ENCODE measurements at places on chromosomes 12 and 14.

GRCh38 chr12:57094208-57095160, 5.6 kb downstream of the NAB2 start:
- no peak for DNase-seq

GRCh38 chr12:65100140-65100539, 21.0 kb downstream of the WIF1 start:
- no peak for DNase-seq

DNA sequence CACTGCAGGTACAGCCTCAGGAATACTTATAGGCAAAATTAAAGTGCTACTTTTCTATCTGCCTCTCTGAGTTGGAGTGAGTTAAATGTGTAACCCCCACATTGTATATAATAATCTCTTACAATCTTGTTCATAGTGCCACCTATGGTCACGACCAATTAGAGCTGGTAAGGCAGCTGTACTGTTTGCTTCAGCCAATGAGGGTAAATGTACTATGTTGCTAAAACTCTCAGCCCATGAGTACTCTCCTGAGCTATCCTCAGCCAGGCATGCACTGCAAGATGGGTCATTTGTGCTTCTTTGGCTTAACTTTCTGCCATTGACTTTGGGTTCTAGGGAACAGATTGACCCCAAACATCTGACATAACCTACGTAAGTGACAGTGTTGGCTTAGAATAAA, 15.0 kb upstream of the MDM2 start:
- DNase-seq = no peak

GRCh38 chr12:28237423-28237822, 47.2 kb downstream of the CCDC91 start:
- no peak for DNase-seq

DNA sequence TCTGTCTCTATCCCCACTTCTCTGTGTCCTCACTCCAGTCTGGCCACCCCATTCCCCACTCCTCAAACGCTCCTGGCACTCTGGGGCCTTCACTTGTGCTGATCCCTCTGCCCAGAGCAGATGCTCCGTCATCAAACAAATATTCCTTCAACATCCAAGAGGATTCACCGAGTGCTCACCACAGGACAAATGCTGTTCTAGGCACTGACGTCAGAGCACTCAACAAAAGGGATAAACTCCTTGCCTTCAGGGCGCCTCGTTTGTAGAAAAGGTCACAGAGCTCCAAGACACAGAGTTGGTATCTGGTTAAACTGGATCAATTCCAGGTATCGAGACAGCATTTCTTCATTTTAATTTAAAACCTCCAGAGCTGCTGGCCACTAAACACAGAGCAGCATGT, 35.3 kb downstream of the PSMC1 start:
- no peak for DNase-seq

DNA sequence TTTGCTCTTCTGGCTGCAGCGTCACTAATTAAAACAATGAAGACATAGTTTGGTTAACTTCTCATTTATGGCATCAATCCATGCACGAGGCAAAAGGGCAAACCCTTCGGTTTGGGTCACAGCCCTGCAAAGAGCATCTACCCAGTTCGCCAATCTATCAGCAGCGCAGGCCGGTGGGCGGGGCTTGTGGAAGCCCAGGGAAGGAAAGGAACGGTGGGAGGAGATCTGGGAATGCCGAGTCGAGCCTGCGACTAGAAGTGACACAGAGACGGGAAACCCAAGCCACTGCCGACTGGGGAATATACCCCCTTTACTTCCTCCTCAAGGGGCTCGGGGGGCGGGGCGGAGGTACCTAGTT, 466 bp downstream of the KICS2 start:
- DNase-seq = no peak

DNA sequence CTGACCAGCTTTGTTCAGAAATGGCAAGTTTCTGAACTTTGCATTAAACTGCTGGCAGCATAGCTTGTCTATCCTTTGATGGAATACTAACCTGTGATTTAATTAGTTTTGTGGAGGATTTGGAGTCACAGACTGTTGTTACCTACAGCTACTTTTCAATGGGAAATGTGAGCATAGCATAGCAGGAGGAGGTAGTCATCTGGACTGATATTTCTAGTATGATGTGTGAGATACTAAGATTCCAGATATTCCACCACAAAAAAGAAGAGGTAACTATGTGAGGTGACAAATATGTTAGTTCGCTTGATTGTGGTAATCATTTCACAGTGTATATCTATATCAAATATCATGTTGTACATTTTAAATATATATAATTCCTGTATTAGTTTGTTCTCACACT, 833.0 kb downstream of the SLC6A15 start:
- DNase-seq = no peak

- no peak for DNase-seq
These were observed 419.7 kb downstream of the ADAMTS20 start for GRCh38 chr12:43132291-43132690.

- no peak for DNase-seq
These were observed 34.4 kb downstream of the SH2B3 start for GRCh38 chr12:111440152-111440551.

DNA sequence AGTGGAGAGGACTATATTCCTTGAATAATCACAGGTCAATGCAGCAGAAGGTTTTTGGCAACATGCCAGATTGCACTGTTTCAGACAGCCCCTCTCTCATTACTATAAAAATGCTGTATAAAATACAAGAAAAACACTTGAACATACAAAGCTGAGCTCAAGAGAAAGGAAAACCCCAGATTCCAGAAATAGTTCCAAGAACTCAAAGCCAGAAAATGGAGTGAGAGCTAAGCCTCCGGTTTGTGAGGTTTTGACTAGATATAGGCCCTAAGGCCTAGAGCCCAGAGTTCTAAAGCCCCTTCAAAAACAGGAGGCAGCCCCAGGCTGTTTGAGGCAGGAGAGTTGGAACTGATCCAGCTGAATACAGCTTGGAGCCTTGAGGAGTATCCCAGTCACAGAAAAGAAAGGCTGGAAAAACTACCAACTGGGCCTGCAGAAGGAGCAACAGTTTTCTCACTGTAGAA, 29.4 kb upstream of the ACTN1 start:
- DNase-seq = no peak

- DNase-seq = no peak
These were observed 903.4 kb upstream of the FOXG1 start for GRCh38 chr14:27863166-27863565.

- no peak for DNase-seq
These were observed 26.8 kb upstream of the CLIP1 start for GRCh38 chr12:122449317-122449716.

GRCh38 chr12:32995623-32996022, 99.0 kb upstream of the PKP2 start:
- no peak for DNase-seq

All from stimulated activated CD8-positive, alpha-beta memory T cell treated with anti-CD3 and anti-CD28 coated beads, Interleukin-4, amount 100 ng/mL, for 1 hour (primary cell).